ENCODE measurements at places on chromosomes 2 and 18. TPM values are rescaled to one million over a fixed set of nuclear protein-coding genes. Genes with fewer than 3 reads are reported as not detected.

The MC4R gene
- total RNA-seq = not detected

The HNMT gene
- total RNA-seq = 3.4 TPM

The TMEFF2 gene
- total RNA-seq = 0.08 TPM

The MAL gene
- total RNA-seq = 0.23 TPM

The LOXHD1 gene
- total RNA-seq = not detected

The IL36B gene
- total RNA-seq = not detected

The PER2 gene
- 6.8 TPM for total RNA-seq

The GBX2 gene
- 1.3 TPM for total RNA-seq

The AGXT gene
- not detected for total RNA-seq

Data from hair follicular keratinocyte (primary cell).